Upper lobe of left lung (tissue), 6 donors: ENCODE measurements at places on chromosomes 5 and 9. TPM values are rescaled to one million over a fixed set of nuclear protein-coding genes. Genes with fewer than 3 reads are reported as not detected.
A peak's percentile ranks its signal among the peaks of the same experiment; 100 is the strongest.

DNA sequence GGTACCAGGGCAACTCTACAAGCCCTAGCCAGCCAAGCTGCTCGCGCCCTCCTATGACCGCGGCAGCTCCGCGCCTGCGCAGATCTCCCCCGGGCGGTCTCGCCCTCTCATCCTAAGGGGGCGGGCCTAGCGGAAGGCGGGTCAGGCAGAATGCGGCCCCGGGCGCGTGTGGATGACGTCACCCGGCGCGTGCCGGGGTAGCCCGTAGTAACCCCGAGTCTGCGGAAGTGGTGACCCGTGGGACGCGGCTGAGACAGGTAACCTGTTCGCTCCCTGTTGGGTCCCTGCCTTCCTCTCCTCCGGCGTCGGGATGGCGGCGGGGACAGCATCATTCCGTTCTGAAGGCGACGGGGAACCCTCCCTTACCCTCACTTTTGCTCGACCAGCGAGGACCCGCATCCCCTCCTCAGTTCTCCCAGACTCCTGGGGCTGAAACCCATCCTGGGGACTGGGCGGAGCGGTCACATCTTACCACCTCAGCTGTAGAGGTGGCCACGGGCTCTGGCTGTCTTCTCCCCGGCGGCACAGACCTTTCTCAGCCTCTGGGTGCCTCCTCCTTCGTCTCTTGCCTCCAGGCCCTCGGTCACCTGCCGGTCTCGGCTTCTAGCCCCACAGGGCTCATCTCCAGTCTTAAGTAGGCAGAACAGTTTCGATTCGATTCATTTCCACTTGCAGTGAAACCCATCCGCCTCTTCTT is at the start of gene AOPEP:
AOPEP (plus strand) TSS at position 205 of the 697 bp plus-strand sequence. CDS start 33,085 bp downstream, outside the sequence.
- DNase-seq: peak; percentile 99
- H3K27ac ChIP-seq: peak within 1 kb of the TSS; percentile 91
- peaks cover 13% of the 10 kb centered on the region for H3K4me1 ChIP-seq
- H3K27me3 ChIP-seq: no peaks in the 10 kb centered on the region
- no peaks in the 10 kb centered on the region for H3K36me3 ChIP-seq
- H3K4me3 ChIP-seq: peak within 1 kb of the TSS; percentile 74

DNA sequence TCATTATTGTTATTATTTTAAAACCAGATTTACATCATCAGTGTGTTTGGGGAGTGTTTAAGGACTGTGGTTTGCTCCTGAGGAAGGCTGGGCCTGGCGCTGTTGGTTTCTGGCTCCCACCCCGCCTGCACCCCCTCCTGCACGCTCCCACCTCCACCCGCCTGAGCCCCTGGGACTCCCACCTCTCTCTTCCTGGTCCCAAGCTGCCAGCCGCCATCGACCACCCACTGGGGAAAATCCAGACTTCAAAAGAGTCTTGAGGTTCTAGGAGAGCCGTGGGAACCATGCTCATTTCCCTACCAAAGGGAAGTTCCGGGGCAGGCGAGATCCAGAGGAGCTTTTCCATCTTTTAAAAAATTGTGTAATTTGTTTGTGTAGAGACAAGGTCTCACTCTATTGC is 35.0 kb upstream of the FUBP3 start:
- H3K4me3 ChIP-seq: no peak overlapping the region
- no peaks in the 10 kb centered on the region for H3K27me3 ChIP-seq
- no peak overlapping the region for H3K27ac ChIP-seq
- H3K4me1 ChIP-seq: no peaks in the 10 kb centered on the region

- H3K4me3 ChIP-seq: no peak overlapping the region
- peaks cover 29% of the 10 kb centered on the region for H3K4me1 ChIP-seq
These were observed 7.7 kb downstream of the MFAP3 start for GRCh38 chr5:154046486-154046885.

DNA sequence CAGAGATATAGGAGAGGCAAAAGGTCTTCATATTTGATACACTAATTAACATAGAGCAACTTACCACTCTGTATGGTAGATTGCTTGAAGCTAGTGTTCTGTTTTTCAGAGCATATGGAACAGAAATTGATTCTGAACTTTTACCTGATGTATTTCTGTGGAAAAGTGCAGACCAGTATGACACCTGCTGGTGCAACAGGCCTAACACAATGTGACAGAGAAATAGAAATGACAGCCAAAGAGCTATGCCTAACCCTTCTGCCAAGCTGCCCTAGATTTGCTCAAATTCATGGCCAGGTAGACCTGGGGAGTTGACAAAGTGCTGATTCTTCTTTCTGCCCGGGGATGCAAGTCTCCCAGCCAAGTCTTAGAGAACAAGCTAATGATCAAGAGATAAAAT is 65.4 kb upstream of the RNF180 start:
- no peaks in the 10 kb centered on the region for H3K27me3 ChIP-seq
- no peaks in the 10 kb centered on the region for H3K36me3 ChIP-seq
- no peak for DNase-seq
- H3K4me1 ChIP-seq: no peaks in the 10 kb centered on the region

DNA sequence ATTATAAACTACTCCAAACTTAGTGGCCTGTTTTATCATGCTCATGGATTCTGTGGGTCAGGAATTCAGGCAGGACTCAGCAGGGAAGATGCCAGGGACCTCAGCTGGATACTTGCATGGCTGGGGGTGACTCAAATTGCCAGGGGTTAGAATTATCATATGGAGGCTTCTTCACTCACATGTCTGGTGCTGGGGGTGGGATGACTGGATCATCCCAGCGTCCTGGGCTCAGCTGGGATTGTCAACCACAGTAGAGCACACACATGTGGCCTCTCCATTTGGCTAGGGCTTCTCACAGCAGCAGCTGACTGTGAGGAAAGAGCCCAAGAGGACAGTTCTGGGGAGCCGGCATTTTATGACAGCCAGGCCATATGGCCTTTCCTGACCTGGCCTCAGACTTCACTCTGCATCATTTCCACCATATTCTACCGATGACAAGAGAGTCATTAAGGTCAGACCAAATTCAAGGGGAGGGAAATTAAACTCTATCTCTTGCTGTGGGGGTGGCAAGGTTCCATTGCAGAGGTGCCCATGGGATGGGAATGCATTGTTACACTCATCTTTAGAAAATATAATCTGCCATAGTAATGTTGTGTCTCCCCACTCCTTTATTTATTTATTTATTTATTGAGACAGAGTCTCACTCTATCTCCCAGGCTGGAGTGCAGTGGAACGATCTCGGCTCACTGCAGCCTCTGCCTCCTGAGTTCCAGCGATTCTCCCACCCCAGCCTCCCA is 5.2 kb upstream of the GRK6 start:
- H3K27ac ChIP-seq: no peak overlapping the region
- H3K36me3 ChIP-seq: no peaks in the 10 kb centered on the region
- no peak for DNase-seq
- H3K4me1 ChIP-seq: peaks cover 17% of the 10 kb centered on the region

TCF7 gene
- 6.3 TPM for total RNA-seq
